ENCODE measurements at places on chromosomes 4 and X.

DNA sequence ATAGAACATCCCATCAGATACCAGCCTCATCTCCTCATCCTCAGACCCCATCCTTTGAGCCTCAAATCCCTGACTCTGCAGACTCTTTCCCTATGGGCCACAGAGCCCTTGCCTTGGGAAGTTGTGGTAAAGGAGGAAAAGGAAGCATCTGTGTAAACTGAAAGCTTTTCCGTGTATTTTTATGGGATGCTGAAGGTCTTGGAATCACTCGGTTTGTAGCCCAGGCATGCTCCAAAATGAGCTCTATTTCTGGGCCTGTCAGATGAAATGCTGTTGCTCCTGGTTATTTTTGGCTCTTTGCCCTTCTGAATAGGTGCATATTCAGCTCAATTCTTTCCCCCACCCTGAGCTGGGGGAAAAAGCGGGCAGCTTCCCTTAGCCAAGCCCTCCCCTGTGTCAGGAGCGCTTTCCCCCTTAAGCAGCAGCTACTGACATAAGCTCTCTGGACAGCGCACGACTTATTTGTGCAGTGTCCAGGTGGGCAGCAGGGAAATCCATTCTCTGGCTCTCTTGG lies 5.0 kb upstream of the SEL1L3 start:
- no peak for DNase-seq

GRCh38 chrX:104117759-104118158 lies 5.4 kb downstream of the ZCCHC18 start:
- DNase-seq: no peak

DNA sequence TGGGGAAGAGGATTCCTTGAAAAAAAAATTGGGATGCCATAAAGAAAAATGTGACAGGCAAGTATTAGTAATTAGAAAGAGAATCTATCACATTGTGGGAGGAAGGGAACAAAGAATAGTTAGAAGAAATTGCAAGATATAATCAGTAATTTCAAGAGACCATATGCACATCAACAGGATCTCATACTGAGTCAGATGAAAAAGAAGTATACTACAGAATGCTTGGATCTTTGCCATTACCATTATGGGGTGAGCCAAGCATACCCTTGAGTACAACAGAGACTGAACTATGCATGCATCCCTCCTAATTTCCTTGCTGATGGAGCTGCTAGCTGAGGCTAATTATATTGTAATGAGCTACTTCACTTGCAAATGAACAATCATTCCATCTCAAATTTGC lies 287.6 kb downstream of the PAPSS1 start:
- no peak for DNase-seq

- DNase-seq: no peak
These were observed 475.5 kb upstream of the FGF16 start for GRCh38 chrX:76971393-76972376.
